ENCODE measurements at places on chromosomes 7 and 10.

DNA sequence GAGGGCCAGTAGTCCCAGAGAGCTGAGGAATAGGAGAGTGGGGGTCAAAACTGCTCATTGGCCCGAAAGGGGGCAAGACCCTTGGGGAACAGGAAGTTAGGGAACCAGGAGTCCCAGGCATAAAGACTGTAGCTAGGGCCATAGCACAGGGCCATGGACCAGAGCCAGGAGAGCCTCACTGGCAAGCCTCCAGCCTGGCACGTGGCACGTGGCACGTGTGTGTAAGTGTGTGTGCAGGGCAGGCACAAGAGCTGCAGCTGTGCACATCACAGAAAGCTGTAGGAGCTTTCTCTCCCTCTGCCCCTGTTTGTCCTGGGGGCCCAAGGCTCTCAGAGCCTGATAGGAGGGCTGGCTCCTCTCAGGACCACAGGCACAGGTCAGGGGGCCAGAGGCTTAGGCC is 47.8 kb upstream of the SLF2 start:
- no peaks in the 10 kb centered on the region for H3K36me3 ChIP-seq
- H3K27ac ChIP-seq: no peak overlapping the region
- no peak overlapping the region for H3K4me3 ChIP-seq
- peaks cover 24% of the 10 kb centered on the region for H3K27me3 ChIP-seq
- no peak for DNase-seq

DNA sequence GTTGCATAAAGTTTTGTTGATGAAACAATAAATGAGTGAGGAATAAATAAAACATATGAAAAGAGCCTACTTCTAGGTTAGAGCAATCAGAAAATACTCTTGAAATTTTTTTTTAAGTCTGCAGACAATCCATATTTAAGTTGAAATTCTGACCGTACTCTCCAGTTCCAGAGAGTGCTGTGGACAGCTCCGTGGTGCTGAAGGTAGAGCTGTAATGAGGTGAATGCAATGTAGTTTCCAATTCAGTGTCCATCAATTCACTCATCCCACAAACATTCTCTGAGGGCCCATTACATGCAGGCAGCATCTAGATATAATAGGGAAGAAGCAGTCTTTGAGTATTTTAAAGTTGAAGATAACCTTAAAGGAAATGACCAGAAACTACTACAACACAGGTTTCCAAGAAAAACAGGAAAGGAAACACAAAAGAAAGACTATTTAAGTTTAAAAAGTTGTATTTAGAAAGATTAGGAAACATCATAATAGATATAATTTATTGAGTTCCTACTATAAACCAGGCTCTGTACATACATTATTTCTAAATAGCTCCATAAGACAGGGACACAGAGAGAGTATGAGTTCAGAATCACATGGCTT is 44.0 kb upstream of the CRTAC1 start:
- no peaks in the 10 kb centered on the region for H3K27me3 ChIP-seq
- no peaks in the 10 kb centered on the region for H3K36me3 ChIP-seq
- no peak overlapping the region for H3K27ac ChIP-seq
- DNase-seq: no peak
- H3K4me3 ChIP-seq: no peak overlapping the region

DNA sequence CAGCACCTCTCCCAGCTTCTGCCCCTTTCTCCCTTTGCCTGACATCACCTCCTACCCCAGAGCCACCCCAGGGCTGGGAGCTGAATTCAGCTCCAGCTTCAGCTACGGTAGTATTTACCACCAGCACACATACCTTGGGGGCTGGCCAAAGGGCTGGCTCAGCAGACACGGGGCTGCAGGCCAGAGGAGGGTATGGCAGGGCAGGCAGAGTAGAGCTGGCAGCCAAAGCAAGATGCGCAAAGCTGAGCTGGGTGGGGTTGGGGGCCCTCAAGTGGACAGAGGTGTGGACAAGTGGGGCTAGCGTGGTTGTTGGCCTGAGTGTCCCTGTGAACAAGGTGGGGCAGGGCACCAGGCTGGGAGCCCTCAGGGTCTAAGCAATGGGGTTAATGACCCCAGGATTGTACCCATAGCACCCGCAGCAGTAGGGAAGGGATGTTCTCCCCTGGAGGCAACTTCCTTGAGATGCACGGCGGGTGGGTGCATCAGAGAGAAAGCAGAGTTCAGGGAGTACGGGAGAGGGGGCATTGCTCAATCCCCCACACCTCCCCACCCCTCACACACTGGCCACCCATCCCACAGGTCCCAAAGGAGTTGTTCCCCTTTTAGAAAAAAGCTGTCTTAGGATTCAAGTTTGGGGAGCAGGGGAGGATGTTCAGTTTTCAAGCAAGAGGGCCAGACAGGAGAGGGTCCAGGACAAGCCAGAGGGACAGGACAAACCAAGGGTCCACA is 8.0 kb downstream of the VSIR start:
- no peak overlapping the region for H3K4me3 ChIP-seq
- no peaks in the 10 kb centered on the region for H3K27me3 ChIP-seq
- H3K27ac ChIP-seq: no peak overlapping the region
- peaks cover 78% of the 10 kb centered on the region for H3K4me1 ChIP-seq
- no peak for DNase-seq

GRCh38 chr10:115022733-115023132 is 70.4 kb upstream of the ATRNL1 start:
- DNase-seq: no peak
- peaks cover 3% of the 10 kb centered on the region for H3K27me3 ChIP-seq
- no peak overlapping the region for H3K27ac ChIP-seq
- no peaks in the 10 kb centered on the region for H3K36me3 ChIP-seq
- no peaks in the 10 kb centered on the region for H3K4me1 ChIP-seq

DNA sequence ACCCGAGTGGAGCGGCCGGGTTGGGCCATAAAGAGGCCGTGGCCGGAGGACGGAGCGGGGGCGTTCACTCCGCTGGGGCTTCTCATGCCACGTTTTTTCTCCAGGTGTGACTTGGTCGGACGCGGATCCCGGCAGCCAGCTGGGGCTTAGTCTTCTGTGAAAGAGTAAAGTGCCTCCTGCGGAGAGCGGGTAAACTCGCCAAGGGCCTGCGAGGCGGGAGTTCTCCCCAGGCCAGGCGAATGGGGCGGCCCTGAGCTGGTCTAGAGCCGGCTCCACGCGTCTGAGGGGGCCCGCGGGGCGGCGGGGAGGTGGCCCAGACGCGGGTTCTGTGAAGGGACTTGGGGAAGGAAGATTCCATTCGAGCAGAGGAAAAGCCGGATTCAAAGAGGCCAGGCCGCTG is 86.3 kb upstream of the VIPR2 start:
- H3K4me3 ChIP-seq: no peak overlapping the region
- H3K27me3 ChIP-seq: peaks cover 4% of the 10 kb centered on the region
- no peak for DNase-seq
- H3K36me3 ChIP-seq: no peaks in the 10 kb centered on the region

GRCh38 chr7:35495377-35495776 is 199.6 kb downstream of the HERPUD2 start:
- peaks cover 9% of the 10 kb centered on the region for H3K27me3 ChIP-seq
- H3K4me1 ChIP-seq: no peaks in the 10 kb centered on the region
- H3K27ac ChIP-seq: no peak overlapping the region
- DNase-seq: no peak
- no peaks in the 10 kb centered on the region for H3K36me3 ChIP-seq

All from activated T-helper 1 cell treated with anti-CD3 and anti-CD28 coated beads, Interleukin-12 subunit alpha, Interleukin-12 subunit beta, Interleukin-2, Interleukin-4 antibody, amounts not matched to agents 30 ng/mL and 10 ng/mL and 1 ng/mL, durations not matched to agents 14 hours and 24 hours and 36 hours (primary cell).